Pancreas (tissue), 10 donors: ENCODE measurements at places on chromosomes 6 and 20. TPM values are rescaled to one million over a fixed set of nuclear protein-coding genes. Genes with fewer than 3 reads are reported as not detected.

- H3K27ac ChIP-seq: no peak overlapping the region
- no peaks in the 10 kb centered on the region for H3K36me3 ChIP-seq
- DNase-seq: no peak
- H3K4me1 ChIP-seq: no peaks in the 10 kb centered on the region
- H3K27me3 ChIP-seq: no peaks in the 10 kb centered on the region
These were observed 398.4 kb downstream of the BTBD9 start for GRCh38 chr6:38241200-38241871.

GRCh38 chr6:32867022-32867477 lies 13.1 kb downstream of the PSMB9 start:
- H3K4me3 ChIP-seq: no peak overlapping the region
- no peak overlapping the region for H3K27ac ChIP-seq
- DNase-seq: no peak
- H3K4me1 ChIP-seq: peaks cover 1% of the 10 kb centered on the region
- no peaks in the 10 kb centered on the region for H3K36me3 ChIP-seq

DNA sequence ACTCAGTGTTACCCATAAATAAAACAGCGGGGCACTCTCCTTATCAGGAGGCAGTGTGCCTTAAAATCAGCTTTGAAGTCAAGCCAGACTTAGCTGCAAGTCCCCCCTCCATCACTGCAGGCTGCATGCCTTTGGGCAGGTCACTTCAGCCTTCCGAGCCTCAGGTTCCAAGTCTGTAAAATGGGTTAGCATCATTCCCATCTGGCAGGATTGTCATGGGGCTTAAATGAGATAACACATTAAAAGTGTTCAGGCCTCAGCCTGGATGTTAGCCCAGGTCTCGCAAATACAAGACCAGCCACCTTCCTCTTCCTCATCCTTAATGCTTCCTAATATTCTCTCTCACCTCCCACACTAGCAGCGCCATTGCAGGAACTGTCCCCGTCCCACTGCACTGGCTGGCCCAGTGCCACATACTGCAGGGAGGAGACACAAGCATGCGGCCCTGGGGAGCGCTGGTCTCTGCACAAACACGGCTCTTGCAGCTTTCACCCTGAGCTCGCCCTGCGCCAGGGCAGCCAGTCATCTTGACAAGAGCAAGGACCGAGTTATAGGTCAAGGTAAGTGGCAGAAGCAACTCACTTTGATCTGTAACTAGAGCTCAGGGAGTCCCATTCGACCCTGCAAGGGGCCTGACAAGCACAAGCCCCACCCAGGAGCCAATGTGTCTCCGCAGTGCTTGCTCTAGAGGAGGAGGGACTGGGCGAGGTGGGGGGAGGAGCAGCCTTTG lies 564.6 kb upstream of the AGPAT4 start:
- no peak for DNase-seq
- H3K36me3 ChIP-seq: no peaks in the 10 kb centered on the region
- no peaks in the 10 kb centered on the region for H3K27me3 ChIP-seq
- H3K4me1 ChIP-seq: no peaks in the 10 kb centered on the region
- H3K4me3 ChIP-seq: no peak overlapping the region
- H3K27ac ChIP-seq: no peak overlapping the region

DNA sequence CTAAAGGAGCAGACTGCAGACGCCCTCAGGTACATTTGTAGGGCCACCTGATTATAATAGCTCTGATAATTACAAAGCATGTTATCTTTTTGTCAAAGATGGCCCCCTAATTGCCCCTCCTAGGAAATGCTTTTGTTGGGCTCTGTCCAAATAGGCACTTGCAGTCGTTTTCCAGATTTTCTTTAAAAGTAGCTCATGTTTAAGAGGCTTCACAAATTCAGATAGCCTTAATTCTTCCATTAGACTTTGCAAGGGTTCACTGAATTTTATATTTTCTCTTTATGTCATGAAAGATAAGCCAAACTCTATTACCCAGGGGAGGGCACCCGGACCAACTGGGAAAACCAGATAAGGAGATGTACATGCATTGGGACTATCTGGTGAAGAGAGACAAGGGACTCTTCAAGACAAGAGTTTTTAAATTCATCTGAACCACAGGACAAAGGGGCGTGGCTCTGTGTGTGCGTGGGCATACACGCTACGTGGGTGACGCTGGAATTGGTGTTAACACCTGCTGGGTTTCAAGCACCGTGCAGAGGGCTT lies 95.6 kb downstream of the TOX2 start:
- H3K27me3 ChIP-seq: no peaks in the 10 kb centered on the region
- H3K4me1 ChIP-seq: no peaks in the 10 kb centered on the region
- DNase-seq: no peak
- H3K4me3 ChIP-seq: no peak overlapping the region
- no peak overlapping the region for H3K27ac ChIP-seq

DNA sequence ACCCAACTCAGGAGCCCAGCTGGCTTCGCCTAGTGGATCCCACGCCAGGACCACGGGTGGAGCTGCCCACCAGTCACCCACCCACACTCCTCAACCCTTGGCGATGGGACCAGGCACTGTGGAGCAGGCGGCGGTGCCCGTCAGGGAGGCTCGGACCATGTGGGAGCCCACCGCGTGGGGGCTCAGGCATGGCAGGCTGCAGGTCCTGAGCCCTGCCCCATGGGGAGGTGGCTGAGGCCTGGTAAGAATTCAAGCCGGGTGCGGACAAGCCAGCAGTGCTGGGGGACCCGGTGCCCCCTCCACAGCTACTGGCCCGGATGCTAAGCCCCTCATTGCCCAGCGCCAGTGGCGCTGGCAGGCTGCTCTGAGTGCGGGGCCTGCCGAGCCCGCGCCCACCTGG lies 123.1 kb upstream of the LGSN start:
- H3K4me1 ChIP-seq: no peaks in the 10 kb centered on the region
- H3K36me3 ChIP-seq: no peaks in the 10 kb centered on the region
- no peak overlapping the region for H3K4me3 ChIP-seq
- DNase-seq: no peak

- no peaks in the 10 kb centered on the region for H3K27me3 ChIP-seq
- H3K4me3 ChIP-seq: no peak overlapping the region
- no peak for DNase-seq
- H3K27ac ChIP-seq: no peak overlapping the region
These were observed 267.6 kb upstream of the FAM83B start for GRCh38 chr6:54579011-54579410.

DNA sequence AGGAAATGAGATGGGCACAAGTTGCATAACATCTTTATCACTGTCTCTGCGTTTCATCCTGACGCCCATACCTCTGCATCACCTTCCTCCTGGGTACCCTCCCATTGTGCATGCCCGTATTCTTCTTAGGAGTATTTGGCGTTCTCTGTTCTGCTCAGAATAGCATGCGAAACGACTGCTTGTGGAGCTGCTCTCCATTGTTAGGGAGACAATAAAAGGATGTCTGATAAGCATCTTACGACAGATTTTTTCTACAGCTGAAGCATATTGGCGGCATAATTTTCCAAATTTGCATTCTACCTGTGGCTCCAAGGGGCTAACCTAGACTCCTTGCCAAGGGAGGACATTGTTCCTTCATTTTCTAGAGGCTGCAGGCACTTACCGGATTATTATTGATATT lies 118.6 kb downstream of the EDN1 start:
- H3K27ac ChIP-seq: no peak overlapping the region
- DNase-seq: no peak
- H3K4me1 ChIP-seq: no peaks in the 10 kb centered on the region
- no peaks in the 10 kb centered on the region for H3K36me3 ChIP-seq

GRCh38 chr6:130558131-130558530 lies 192.3 kb downstream of the TMEM200A start:
- DNase-seq: no peak
- H3K4me1 ChIP-seq: no peaks in the 10 kb centered on the region
- H3K36me3 ChIP-seq: no peaks in the 10 kb centered on the region
- no peak overlapping the region for H3K27ac ChIP-seq
- no peaks in the 10 kb centered on the region for H3K27me3 ChIP-seq

DNA sequence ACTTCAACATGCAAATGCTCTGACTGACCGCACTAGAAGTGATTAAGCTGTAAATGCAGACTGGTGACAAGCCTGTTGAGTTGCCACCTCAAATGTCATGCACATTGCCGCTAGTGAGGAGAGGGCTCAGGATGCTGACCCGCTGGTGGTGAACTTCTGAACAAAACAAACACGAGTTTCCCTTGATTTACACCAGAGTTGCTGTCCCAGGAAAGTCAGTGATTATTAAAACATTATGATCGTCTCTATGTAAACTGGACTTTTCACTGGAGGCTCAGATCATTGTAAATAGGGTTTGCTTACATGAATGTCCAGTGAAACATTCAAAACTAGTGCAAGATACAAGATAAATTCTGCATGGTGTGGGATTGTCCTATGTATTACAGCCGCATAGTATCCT lies 420.1 kb downstream of the PREX1 start:
- no peaks in the 10 kb centered on the region for H3K36me3 ChIP-seq
- H3K4me3 ChIP-seq: no peak overlapping the region

GRCh38 chr6:8825726-8826125 lies 390.4 kb upstream of the SLC35B3 start:
- no peaks in the 10 kb centered on the region for H3K36me3 ChIP-seq
- no peak overlapping the region for H3K27ac ChIP-seq
- no peak for DNase-seq
- no peaks in the 10 kb centered on the region for H3K4me1 ChIP-seq
- H3K4me3 ChIP-seq: no peak overlapping the region

GRCh38 chr20:41029150-41029901 lies 704 bp downstream of the TOP1 start:
- no peaks in the 10 kb centered on the region for H3K36me3 ChIP-seq
- no peak for DNase-seq
- H3K27me3 ChIP-seq: no peaks in the 10 kb centered on the region
- peaks cover 44% of the 10 kb centered on the region for H3K4me1 ChIP-seq
- H3K27ac ChIP-seq: peak overlapping the region; percentile 93

GRCh38 chr6:160041608-160042007 lies 72.7 kb downstream of the IGF2R start:
- H3K4me3 ChIP-seq: no peak overlapping the region
- H3K4me1 ChIP-seq: peaks cover 20% of the 10 kb centered on the region
- no peaks in the 10 kb centered on the region for H3K27me3 ChIP-seq
- H3K27ac ChIP-seq: no peak overlapping the region
- peaks cover 40% of the 10 kb centered on the region for H3K36me3 ChIP-seq
- DNase-seq: peak; percentile 67

DNA sequence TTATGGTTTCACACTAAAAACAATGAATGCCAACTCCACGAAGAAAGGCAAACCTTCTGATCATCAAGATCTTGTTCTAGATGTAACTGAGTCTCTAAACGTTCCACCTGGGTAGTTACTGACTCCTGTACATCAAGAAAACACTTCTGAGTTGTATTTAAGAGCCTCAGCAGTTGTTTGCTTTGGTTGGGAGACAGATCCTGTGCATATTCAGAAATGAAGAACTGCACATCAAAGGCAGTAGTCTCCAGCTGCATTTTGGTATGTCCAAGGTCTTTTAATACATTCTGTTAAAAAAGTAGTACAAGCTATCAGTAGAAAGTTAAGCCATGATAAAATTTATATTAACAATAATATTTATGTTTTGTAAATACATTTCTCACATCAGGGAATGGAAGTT lies 41.3 kb downstream of the DST start:
- no peak for DNase-seq
- H3K27me3 ChIP-seq: no peaks in the 10 kb centered on the region
- no peaks in the 10 kb centered on the region for H3K36me3 ChIP-seq
- H3K4me3 ChIP-seq: no peak overlapping the region
- no peaks in the 10 kb centered on the region for H3K4me1 ChIP-seq
- H3K27ac ChIP-seq: no peak overlapping the region

- no peak for DNase-seq
- no peak overlapping the region for H3K27ac ChIP-seq
- H3K4me1 ChIP-seq: no peaks in the 10 kb centered on the region
- no peaks in the 10 kb centered on the region for H3K36me3 ChIP-seq
- no peak overlapping the region for H3K4me3 ChIP-seq
These were observed 384.9 kb downstream of the CENPW start for GRCh38 chr6:126724821-126725220.

DNA sequence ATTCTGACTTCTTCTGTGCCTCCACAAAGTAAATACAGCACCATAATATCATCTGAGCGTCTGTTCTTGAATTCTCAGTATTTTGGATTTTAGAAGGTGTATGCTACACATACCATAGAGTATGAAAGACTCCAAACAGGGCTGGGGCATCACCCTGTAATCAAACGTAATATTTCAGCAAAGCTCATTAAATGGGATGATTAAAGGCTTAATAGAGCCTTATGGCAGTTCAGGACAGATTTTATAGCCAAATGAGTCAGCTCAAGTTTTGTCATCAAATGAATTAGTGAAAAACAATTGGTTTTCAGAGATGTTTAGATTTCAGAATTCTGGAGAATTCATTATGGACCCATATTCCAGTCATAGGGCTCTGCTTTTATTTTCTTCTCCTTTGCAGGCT lies 68.9 kb downstream of the TULP4 start:
- no peaks in the 10 kb centered on the region for H3K4me1 ChIP-seq
- H3K27me3 ChIP-seq: no peaks in the 10 kb centered on the region
- no peak overlapping the region for H3K4me3 ChIP-seq
- H3K36me3 ChIP-seq: no peaks in the 10 kb centered on the region

GRCh38 chr6:105273589-105273988 lies 93.8 kb upstream of the POPDC3 start:
- H3K4me1 ChIP-seq: no peaks in the 10 kb centered on the region
- H3K27ac ChIP-seq: no peak overlapping the region
- no peaks in the 10 kb centered on the region for H3K36me3 ChIP-seq
- H3K4me3 ChIP-seq: no peak overlapping the region
- H3K27me3 ChIP-seq: no peaks in the 10 kb centered on the region

- no peak for DNase-seq
- H3K27me3 ChIP-seq: no peaks in the 10 kb centered on the region
- H3K4me3 ChIP-seq: no peak overlapping the region
- no peaks in the 10 kb centered on the region for H3K36me3 ChIP-seq
- H3K27ac ChIP-seq: no peak overlapping the region
These were observed 177.6 kb downstream of the MAFB start for GRCh38 chr20:40511478-40511877.

The PLCB1 gene
- 15.3 TPM for total RNA-seq

The JPH2 gene
- total RNA-seq: 0.37 TPM

The PSORS1C2 gene
- total RNA-seq: not detected

The DACT2 gene
- 3.2 TPM for total RNA-seq

The PDYN gene
- total RNA-seq: not detected

The CALHM5 gene
- total RNA-seq: 0.31 TPM

The TSBP1 gene
- total RNA-seq: not detected

The LAMA5 gene
- total RNA-seq: 62.9 TPM

The FRK gene
- total RNA-seq: 4.4 TPM
